ENCODE measurements at places on chromosomes 2 and 18.

DNA sequence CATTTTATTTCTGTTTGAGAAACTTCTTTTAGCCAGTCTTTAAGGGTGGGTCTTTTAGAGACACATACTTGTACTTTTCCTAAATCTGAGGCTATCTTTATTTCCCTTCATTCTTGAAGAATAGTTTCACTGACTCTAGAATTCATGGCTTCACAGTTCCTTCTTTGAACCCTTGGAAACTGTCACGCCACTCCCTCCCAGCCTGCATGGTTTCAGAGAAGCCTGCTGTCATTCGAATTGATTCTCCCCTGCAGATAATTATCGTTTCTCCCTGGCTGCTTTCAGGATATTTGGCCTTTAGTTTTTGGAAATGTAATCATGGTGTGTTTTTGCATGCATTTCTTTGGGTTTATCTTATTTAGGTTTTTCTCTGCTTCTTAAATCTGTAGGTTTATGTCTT lies 72.0 kb upstream of the REV1 start:
- DNase-seq = no peak

DNA sequence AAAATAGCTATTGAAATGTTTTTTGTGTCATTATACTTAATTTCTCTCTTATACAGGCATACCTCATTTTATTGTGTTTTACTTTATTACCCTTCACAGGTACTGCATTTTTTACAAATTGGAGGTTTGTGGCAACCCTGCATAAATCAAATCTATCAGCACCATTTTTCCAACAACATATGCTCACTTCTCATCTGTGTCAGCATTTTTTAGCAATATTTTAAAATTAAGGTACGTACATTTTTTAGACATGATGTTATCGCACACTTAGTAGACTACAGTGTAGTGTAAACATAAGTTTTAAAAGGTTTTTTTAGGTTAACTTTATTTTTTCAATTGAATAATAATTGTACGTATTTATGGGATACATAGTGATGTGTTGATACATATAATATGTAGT lies 30.8 kb upstream of the RALBP1 start:
- DNase-seq = no peak

DNA sequence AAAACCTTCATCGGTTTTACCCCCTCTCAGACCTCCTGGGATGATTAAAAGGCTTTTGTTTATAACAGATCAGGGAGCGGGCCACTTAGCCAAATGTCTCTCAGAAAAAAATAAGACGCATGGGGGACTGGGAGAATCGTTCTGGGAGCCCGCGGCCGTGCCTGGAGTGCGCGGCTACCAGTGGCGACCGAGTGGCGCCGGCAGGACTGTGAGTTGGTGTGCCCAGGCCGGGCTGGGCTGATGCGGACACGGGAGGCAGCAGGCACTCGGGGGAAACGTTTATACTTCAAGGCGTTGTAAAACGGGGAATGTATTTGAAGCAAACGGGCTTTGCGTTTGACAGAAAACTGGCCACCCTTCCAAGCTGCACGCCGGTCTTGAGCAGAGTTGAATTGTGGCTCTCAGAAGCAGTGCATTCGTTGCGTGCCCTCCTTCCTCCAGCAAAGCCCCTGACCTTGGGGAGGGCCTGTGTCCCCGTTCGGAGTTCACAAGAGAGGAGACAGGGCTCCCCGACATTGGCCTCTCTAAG lies 4.7 kb upstream of the HOXD10 start:
- no peak for DNase-seq

GRCh38 chr18:57234346-57234745 lies 87.5 kb downstream of the BOD1L2 start:
- DNase-seq = no peak

- DNase-seq = no peak
Measured at GRCh38 chr18:59570796-59571195, 126.4 kb downstream of the CCBE1 start.

DNA sequence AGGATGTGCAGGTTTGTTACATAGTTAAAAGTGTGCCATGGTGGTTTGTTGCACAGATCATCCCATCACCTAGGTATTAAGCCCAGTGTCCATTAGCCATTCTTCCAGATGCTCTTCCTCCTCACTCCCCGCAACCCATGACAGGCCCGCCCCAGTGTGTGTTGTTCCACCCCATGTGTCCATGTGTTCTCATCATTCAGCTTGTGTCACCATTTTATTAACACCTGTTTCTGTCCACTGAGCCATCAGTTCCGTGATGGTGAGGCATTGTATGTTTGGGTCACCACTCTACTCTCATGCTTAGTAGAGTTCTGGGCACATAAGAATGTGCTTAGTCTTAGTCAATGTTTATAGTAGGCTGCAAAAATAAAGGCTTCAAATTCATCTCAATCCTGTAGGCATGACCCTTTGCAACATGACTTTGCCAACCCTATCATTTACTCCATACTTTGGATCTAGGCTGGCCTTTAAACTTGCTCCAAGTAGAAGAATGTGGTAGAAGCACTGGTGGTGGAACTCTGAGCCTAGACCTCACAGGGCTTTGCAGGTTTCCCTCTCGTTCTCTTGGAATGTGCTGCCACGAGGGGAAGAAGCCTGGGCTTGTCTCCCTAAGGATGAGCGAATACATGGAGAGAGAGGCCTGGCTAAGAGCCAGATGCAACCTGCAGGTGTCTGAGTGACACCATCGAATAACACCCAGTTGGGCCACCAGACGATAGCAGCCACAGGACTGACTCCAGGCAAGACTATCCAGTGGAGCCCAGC lies 161.5 kb downstream of the NAPG start:
- no peak for DNase-seq

GRCh38 chr2:27810455-27810854 lies 38.9 kb downstream of the MRPL33 start:
- DNase-seq = no peak

DNA sequence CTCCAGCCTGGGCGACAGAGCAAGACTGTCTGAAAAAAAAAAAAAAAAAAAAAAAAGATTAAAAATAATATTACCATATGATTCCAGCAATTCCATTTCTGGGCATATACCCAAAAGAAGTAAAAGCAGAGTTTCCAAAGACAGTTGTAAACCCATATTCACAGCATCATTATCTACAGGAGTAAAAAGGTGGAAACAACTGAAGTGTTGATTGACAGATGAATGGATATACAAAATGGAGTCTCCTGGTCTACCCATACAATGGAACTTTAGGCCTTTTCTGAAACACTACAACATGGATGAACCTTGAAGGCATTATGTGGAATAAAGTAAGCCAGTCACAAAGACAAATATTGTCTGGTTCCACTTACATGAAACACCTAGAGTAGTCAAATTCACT lies 5.7 kb downstream of the RNU4ATAC start:
- no peak for DNase-seq

DNA sequence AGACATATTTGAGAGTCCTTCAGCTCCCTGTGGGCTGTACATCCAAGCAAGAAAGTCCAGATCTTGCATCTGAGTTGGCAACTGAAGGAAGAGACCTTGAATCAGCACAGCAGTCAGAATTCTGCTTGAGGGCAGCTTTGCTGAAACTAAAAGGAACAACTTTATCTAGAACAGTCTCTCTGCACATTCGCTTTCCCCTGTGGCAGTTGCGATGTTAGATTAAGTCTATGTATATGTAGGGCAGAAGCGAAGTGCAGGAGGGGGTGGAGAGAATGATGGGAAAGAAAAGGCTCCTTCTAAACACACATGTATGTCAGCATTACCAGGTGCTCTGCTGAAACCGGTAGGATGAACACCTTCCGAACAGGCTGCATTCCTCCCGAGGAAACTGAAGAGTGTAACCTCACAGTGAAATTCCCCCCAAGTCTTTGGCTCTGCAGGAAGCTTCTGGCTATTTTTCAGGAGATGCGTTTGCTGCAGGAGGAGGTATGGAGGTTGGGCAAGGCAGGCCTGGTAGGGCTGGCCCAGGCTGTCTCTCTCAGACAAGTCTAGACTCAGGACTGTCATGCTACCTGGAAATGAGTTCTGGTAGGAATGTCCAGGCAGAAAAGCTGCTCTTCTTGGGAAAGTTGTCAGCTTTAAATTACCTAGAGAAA lies 70.0 kb upstream of the ATL2 start:
- DNase-seq = no peak

DNA sequence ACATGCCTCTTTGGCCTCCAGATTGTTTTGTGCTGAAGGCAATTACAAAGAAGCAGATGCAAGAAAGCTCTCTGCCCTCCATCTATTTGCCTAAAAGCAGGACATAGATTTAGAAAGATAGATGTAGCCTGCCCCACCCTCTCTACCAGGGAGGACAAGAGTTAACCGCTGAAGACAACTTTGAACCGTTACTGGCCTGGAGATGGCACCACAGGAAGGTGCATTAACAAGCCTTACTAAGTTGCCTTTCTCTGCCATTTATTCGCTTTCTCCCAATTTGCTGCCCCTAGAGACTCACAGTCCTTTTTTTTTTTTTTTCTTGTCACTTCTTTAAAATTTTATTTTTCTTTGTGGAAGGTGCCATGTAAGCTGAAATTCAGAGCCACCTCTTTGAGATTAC lies 28.8 kb upstream of the RMDN2 start:
- DNase-seq = no peak

DNA sequence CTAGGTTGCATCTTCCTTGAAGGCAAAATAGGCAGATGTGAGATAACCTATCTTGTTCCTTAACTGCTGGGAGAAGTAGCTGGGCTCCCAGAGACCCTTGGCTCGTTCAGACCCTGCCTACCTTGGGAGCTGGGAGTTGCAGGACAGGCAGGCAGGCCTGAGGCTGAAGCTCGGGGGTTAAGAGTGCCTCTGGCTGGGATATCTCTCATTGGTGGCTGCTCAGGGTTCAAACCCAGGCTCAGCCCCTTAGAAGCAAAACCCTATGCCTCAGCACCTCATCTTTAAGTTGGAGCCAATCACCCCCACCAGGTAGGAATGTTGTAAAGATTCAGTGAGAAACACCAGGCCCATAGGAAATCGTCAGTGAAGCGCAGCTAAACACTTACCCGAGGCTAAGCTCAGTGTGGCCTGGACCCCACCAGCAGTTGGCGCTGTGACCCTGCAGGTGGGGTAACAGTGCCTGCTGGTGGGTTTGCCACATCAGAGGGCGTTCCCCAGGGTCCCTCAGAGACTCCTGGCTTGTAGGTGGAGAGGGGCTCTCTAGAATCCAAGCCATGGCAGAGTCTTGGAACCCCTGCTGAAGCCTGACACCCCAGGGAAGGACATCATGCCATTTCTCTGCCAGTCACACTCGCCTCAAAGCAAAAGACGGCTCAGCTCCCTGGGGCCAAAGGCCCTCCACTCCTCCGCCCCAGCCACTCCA lies 54.6 kb upstream of the GPR17 start:
- peak; percentile 61 for DNase-seq

DNA sequence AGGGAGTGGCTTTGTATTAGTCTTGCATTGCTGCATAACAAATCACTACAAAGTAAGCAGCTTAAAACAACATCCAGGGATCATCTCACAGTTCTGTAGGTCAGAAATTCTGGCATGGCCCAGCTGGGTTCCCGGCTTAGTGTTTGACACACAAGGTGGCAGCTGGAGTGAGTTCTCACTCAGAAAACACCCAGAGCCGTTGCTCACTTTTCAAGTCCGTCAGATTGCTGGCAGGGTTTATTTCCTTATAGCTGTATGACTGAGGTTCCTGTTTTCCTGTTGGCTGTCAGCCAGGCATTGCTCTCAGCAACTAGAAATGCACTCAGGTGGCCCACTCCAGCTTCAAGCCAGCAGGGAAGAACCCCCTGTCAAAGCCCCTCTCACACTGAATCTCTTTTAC lies 324.1 kb downstream of the CCDC178 start:
- DNase-seq = peak; percentile 89

All from dermis microvascular lymphatic vessel endothelial cell (primary cell).